ENCODE measurements at places on chromosomes 13 and 19. TPM values are rescaled to one million over a fixed set of nuclear protein-coding genes. Genes with fewer than 3 reads are reported as not detected.

The PEAK3 gene
- 6.8 TPM for total RNA-seq

DNA sequence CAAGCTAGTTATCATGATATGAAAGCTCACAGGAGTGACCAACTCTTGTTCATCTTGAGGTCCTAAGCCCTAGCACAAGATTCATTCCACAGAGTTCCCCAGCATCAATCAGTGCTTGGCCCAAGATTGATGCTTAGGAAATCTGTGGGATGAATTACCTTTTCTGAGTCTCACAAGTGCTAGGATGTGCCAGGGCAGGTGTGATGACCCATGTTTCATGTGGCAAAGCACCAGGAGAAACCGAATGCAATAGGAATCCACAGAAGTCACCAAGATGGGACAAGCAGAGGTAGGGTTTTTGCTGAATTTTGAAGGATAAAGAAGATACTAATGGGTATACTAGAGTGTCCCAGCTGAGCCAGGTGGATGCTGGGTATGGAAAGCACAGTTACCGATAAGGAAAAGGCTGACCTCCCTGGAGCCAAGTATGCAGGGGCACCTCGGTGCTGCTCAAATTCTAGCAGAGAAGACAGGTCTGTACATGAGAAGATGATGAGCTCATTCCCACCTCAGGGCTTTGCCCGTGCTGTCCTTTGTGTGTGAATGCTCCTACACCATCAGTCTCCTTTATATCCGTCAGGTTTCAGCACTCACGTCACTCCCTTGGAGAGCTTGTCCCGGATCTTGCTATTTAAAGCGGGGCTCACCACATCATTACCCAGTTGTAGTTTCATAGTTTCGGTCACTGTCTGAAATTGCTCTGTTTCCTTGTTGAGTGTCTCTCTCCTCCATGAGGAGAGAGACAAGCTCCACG is 168.9 kb upstream of the TSC22D1 start:
- DNase-seq, result no peak

The MCEMP1 gene
- 24.5 TPM for total RNA-seq

DNA sequence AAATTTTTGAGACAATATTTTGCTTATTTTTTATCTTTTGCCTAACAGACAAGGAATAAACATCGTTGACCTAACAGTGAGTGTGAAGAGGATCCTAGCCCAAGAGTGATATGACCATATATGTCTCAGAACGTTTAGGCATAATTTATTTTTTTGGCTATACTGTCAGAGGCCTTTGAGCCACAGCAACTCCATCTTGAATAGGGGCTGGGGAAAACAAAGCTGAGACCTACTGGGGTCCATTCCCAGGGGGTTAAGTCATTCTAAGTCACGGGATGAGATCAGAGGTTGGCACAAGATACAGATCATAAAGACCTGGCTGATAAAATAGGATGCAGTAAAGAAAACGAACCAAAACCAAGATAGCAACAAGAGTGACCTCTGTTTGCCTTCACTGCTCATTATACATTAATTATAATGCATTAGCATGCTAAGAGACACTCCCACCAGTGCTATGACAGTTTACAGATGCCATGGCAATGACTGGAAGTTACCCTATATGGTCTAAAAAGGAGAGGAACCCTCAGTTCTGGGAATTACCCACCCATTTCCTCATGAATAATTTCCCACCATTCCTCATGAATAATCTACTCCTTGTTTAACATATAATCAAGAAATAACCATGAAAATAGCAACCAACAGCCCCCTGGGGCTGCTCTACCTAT is 510.9 kb upstream of the PCDH9 start:
- no peak for DNase-seq
